Stimulated activated CD4-positive, alpha-beta T cell treated with anti-CD3 and anti-CD28 coated beads, TNF-alpha, amount 100 ng/mL, for 48 hours (primary cell): ENCODE measurements at places on chromosomes 2 and 18.

DNA sequence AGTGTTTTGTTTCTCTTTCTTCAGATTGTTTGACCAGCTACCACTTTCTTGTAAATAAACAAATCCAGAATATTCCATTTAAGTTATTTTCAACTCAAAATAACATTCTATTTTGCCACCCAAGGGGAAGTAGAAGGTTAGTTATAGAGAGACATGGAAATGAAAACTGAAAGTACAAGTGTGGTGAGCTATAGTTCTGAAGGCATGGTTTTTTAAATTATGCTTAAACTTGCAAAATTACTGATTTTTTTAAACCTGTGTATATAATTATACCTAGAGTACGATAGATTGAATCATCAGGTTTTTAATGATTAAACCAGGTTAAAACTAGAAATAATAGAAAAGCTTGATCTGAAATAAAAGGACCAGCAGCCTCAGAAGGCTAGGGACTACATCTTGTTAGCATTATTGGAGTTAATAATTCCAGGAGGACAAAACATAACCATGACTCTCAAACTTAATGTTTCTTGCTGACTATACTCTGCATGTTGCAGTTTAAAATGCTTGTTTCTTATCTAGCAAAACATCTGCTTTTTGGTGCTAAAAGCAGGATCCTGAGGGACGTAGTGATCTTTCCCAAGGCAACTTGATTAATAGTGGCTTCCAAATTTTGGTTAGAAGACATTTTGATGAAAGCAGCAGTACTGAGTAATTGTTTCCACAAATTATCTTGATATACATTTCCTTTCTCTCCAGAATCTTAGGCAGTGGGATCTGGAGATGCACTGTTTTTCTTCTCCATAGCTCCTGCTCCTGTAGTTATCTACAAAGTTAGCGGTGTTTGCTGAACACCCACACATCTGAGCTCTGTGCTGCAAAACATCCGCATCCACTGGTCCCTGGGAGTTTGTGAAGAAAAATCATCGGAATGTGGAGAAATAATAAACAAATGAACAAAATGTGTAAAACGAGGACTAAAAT lies 327.2 kb upstream of the PKDCC start:
- no peak for DNase-seq

DNA sequence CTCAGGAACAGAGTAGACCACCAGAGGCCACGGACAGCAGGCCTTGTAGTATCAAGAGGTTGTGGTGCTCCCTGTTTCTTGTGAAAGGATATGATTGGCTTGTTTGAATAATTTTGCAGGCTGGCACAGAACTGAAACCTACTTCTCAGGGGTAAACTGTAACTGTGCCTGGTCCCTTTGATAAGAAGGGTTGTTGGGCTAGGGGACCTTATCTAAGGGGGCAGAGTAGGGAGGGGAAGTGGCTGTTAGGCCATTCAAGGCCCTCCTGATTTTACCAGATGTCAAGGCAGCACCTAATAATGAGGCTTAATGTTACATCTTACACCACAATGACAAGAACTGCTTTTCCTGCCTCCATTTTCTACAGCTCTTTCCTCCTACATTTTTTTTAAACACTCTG lies 45.6 kb downstream of the GPR39 start:
- DNase-seq: no peak

DNA sequence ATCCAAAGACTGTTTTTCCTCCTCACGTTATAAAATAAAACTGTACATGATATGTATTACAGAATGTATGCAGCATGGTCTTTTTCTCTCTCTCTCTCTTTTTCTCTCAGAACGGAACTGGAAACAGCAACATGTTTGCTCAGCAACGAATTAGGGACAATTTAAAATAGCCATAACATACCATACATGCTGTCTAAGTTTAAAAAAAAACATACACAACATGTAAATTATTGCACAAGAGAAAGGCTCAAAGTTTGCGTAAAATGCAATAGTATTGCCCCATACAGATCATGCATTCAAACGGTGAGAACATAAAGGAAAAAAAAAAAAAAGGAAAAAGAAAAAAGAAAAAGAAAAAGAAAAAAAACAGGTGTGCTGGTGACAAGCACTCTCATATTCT lies 93.6 kb downstream of the BCL11A start:
- DNase-seq: no peak

GRCh38 chr18:457140-457519 lies 43.4 kb downstream of the COLEC12 start:
- DNase-seq: no peak

GRCh38 chr2:233836359-233836758 lies 18.0 kb downstream of the HJURP start:
- no peak for DNase-seq

DNA sequence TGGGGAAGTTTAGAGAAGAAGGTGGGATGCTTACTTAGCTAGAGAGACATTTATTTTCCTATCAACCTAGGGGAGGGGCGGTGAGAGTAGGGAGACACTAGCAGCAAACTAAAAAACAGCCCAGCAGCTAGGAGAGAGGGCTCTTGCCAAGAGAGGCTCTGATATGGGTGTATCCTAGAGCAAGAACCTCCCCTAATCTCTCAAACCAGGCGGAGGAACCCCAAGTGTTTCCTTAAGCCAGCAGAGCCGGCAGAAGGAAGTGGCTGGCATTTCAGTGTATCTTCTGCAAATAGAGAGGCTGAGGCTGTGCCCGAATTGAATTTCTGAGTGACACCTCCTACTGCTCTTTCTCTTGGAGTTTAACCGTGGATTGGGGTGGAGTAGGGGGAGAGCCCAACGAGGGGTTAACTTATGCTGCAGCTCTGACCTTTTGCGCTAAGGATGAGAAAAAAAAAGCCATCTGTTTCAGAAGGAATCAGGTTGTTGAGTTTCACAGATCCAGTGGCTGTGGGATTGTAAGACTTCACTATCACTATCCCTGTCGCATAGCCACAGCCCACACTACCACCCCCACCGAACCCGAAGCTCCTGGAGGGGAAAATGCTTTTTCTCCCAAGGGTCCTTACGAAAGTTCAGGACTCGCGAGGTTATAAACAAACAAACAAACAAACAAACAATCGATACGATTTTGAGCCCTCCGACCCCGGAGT lies 1.4 kb downstream of the ST8SIA5 start:
- DNase-seq: no peak

GRCh38 chr2:83435989-83436388 lies 1023.1 kb downstream of the SUCLG1 start:
- no peak for DNase-seq

- DNase-seq: no peak
Measured at GRCh38 chr2:21231985-21232384, 108.2 kb downstream of the TDRD15 start.

- no peak for DNase-seq
Measured at GRCh38 chr18:29651122-29651680, 1391.3 kb downstream of the DSC3 start.

GRCh38 chr2:168245074-168245825 lies 2.1 kb downstream of the STK39 start:
- DNase-seq: no peak

GRCh38 chr2:36918307-36918706 lies 48.0 kb downstream of the STRN start:
- no peak for DNase-seq

GRCh38 chr2:217396586-217396985 lies 536.7 kb upstream of the TNP1 start:
- no peak for DNase-seq

DNA sequence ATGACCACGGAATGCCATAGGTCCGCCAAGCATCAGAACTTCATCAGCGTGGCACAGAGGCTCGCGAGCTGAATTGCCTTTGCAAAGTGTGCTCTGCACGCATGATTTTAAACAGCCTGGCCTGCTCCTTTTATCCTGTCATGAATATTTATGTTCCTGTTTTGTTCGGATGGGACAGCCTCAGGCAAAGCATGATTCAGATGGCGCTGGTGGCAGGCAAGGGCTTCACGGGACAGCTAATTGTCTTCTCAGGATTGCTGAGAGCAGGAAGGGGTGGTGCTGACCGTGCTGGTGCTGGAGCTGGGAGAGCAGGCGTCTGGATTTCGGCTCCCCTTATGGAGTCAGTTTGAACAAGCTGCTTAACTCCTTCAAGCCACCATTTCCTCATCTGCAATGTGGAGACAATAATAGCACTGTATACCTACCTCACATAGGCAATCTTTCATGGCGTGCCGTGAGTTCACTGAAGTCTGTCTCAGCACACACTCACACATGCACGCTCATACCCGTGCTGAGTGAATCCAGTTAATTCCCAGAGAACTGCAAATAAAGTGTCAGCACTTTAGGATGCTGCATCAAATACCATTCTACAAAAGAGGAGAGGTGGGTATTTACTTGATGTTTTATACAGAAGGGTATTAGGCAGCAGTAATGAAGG lies 79.7 kb upstream of the APCDD1 start:
- DNase-seq: no peak

- peak; percentile 8 for DNase-seq
Measured at GRCh38 chr18:67359873-67360838, 156.4 kb downstream of the DSEL start.

GRCh38 chr18:50306944-50307343 lies 19.5 kb upstream of the CXXC1 start:
- no peak for DNase-seq

DNA sequence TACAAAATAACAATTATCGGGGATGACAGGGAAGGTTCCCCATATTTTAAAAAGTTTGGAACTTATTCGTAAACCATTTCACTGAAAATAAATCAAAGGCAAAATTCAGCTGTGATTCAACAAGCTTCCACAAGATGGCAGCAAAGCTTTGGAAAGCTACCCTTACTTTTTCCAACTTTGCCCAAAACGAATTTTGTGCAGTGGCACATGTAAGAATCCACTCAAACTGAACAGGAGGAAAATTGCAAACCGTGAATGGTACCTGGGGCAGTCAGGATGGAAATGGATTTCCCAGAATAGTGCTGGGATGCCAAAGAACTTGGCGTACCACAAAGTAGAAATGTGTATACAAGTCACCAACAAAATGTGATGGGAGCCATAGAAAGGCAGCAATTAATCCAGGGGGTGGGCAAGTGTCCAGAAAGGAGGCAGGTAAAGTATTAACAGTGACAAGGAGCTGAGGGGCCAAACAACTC lies 10.7 kb downstream of the RPL31 start:
- no peak for DNase-seq

- DNase-seq: no peak
Measured at GRCh38 chr2:14756981-14757657, 124.6 kb downstream of the LRATD1 start.

- DNase-seq: no peak
Measured at GRCh38 chr2:128354726-128355470, 36.2 kb upstream of the HS6ST1 start.
